NCI-H774 (cell line): ENCODE measurements at places on chromosomes 16 and 17.

- no peak for DNase-seq
These were observed 27.7 kb upstream of the CBX4 start for GRCh38 chr17:79866791-79867518.

DNA sequence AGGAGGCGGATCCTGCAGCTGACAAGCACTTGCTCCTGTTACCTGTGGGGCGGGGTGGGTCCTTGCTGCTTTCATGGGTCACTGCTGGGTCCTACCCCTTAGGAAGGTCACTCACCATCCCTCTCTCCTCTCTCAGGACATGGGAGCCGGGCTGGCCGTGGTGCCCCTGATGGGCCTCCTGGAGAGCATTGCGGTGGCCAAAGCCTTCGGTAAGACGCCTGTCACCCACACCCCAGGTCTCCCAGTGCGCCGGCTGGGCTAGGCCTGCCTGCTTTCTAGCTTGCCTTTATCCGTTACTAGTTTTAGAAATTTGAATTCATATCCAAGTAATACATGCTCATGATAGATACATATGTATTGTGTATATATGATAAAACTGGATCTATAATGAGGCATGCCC, 17.2 kb downstream of the SLC26A11 start:
- DNase-seq: no peak

DNA sequence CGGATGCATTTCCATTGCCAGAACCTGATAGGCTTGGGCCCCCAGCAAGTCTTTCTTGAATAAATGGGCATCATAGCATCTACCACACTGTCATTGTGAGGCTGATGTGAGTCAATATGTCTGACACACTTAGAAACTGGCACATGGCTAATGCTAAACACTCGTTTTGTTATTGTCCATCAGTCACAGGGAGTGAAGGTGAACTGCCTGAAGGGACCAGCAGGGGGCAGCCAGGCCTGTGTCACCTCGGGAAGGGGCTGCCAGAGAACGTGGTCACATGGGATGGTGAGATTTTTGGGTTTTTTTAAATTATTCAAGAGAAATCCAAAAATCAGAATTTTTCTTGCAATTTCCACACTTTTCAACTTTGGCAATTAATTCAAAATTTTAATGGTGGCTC, 831 bp upstream of the RCVRN start:
- no peak for DNase-seq

- no peak for DNase-seq
These were observed 130.1 kb downstream of the SOCS1 start for GRCh38 chr16:11125936-11126335.

DNA sequence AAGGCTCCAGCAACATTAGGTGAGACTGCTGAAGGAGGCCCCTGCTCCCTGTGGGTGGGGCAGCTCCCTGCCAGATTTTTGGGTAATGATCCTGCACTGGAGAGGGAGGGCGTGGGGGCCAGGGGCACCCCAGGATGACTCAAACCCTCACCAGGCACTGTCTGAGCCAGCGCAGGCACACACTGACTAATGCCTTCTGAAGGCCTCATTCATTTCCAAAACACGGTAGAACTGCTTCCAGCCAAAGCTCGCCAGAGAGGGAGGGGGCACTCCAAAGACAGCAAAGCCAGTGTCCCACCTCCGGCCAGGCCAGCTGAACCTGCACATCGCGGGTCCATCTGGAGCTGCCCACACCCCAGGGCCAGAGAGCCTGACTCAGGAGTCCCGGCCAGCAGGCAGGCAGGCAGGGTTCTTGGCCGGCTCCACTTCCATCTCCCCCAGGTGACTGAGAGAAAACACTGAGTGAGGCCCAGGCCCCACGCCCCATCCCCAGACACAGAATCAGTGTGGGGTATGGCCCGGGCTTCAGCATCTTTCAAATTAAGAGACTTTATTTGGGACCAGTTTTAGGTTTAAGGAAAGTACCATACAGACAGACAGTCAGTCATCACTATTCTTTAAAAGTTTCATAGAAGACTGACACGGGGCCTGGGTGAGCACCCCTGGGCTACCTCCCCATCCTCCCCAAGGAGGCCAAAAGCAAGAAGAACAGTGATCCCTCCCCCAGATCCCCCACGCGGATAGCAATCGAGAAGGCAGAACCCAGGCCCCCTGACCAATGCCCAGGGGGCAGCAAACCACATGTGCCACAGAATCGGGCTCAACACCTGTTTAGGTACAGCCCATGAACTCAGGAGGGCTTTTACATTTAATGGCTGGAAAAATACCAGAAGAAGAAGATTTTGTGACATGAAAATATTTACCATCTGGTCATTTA, 2.3 kb downstream of the PIEZO1 start:
- no peak for DNase-seq

DNA sequence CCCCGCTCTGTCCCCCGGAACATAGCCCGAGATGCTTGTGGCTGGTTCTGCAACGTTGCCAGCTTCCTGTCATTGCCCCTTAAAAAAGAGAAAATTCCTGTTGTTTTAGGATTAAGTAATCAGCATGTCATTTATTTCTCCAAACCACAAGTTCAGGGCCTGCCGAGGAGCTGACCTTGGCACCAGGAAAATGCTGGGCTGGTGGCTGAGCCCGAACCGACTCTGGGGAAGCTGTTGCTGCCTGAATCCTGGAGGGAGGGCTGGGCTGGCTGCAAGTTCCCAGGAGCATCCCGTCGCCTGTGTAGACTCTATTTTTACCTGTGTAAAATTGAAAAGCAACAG, 130.9 kb upstream of the FOXF1 start:
- DNase-seq: no peak

DNA sequence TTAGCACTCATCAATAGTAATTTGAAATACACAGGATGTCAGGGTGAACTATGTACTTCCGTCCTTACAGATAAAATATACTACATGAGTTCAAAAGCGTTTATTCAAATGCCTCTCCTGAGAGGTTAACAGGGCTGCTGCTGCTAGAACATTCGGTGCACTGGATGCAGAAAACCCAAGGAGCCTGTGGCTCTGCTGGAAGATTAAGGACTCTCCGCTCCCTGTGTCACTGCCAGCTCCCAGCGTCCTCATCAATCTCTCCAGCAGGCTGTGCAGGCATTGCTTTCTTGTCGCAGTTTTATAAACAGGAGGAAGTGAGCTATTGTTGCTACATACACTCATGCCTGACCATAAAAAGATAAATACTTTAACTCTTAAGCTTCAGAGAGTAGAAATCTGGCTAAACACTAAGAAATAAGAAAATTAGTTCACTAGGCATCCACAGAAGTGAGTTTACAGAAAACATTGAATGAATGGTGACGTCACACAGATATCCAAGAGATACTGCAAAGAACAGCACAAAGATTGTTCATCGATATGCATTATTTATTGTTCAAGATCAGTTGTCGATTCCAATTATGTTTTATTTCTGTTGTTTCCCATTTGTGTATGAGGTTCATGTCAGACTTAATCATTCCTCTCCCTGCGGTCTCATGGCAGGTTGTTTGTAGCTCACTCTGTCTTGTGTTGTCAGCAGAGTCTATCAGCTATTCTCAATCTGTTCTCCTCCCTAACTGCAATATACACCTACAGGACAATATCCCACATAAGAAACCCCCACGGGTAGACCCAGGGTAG, 127.9 kb upstream of the MON1B start:
- DNase-seq: no peak

GRCh38 chr16:52312716-52313115, 234.2 kb downstream of the TOX3 start:
- DNase-seq: no peak

GRCh38 chr17:17120701-17121100, 78.4 kb downstream of the MPRIP start:
- DNase-seq: no peak

- no peak for DNase-seq
These were observed 24.3 kb downstream of the TAC4 start for GRCh38 chr17:49823614-49824013.

DNA sequence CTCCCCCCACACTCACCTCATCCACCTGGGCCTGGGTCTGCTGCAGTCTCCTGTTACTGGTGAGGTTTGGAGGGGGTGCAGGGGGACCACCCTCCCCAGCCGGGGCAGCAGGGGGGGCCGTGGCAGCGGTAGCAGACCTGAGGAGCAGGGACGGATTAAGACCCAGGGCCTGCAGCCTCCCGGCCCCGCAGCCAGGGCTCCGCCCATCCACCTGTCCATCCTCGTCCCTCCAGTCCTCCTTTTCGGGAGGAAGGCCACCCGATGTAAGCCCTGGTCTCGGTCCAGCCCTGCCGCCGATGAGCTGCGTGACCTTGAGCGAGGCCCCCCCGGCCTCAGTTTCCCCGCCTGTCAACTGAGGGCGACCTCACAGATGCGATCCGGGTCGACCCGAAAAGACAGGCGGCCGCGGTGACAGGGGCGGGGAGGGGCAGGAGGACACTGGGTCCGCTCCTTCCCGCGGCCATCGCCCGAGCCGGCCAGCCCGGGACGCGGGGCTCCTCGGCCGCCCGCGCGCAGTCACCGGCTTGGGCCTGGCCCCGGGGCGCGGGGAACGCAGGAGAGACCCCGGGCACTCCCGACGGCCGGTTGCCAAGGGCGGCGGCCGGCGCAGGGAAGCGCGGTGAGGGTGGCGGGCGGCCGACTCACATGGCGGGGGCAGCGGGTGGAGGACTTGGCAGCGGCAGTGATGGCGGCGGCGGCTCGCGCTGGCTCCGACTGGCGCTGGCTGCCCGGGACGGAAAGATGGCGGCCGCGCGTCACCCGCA, at the start of gene VAMP2:
TSS of gene VAMP2 (minus strand) at position 716 of the 764 bp plus-strand sequence. CDS start at position 647, 69 bp downstream.
- peak; percentile 9 for DNase-seq

- DNase-seq: no peak
These were observed 767 bp downstream of the SYNGR2 start for GRCh38 chr17:78168903-78169793.

DNA sequence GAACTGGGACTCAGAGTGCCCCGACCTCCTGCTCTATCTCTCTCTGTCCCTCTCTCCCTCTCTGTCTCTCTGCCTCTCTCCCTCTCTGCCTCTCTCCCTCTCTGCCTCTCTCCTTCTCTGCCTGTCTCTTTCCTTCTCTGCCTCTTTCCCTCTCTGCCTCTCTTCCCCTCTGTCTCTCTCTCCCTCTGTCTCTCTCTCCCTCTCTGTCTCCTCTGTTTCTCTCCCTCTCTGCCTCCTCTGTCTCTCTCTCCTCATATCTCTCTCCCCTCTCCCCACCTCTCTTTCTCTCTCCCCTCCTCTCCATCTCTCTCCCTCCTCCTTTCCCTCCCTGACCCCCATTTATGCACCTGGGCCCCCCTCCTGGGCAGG, 32.7 kb downstream of the TNFRSF13B start:
- no peak for DNase-seq

DNA sequence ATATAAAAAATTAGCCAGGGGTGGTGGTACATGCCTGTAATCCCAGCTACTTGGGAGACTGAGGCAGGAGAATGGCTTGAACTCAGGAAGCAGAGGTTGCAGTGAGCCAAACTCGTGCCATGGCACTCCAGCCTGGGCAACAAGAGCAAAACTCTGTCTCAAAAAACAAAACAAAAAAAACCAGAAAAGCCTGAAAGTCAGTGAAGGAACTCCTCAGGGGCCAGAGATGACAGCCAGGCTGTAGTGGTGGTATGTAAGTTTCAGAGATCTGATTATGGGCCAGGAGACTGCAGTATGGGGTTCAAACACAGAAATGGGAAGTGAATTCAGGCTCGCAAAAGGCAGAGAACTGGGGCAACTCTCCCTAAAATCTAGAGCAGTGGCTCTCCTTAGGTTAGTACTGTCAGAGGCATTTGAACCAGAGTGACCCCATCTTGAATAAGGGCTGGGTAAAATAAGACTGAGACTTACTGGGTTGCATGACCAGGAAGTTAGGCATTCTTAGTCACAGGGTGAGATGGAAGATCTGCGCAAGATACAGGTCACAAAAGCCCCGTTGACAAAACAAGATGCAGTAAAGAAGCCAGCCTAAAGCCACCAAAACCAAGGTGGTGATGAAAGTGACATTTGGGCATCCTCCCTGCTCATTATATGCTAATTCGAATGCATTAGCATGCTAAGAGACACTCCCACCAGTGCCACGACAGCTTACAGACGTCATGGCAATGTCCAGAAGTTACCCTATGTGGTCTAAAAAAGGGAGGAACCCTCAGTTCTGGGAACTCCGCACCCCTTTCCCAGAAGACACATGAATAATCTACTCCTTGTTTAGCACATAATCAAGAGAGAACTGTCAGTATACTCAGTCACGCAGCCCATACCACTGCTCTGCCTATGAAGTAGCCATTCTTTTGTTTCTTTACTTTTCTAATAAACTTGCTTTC, 120.2 kb upstream of the XYLT1 start:
- DNase-seq: no peak

DNA sequence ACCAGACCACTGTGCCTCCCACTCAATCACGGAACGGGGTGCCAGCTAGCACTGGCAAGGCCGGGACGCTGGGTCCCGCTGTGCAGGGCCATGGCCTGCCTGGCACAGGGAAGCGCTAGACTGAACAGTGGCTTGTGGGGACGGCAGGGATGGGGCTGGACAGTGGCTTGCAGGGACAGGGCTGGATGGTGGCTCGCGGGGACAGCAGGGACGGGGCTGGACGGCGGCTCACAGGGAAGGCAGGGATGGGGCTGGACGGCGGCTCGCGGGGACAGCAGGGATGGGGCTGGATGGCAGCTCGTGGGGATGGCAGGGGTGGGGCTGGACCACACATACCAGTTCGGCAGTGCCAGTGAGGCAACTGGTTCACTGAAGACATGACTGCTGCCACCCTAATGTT, 32.6 kb downstream of the LMF1 start:
- no peak for DNase-seq

- DNase-seq: no peak
These were observed 11.8 kb upstream of the CHST4 start for GRCh38 chr16:71514476-71514875.

DNA sequence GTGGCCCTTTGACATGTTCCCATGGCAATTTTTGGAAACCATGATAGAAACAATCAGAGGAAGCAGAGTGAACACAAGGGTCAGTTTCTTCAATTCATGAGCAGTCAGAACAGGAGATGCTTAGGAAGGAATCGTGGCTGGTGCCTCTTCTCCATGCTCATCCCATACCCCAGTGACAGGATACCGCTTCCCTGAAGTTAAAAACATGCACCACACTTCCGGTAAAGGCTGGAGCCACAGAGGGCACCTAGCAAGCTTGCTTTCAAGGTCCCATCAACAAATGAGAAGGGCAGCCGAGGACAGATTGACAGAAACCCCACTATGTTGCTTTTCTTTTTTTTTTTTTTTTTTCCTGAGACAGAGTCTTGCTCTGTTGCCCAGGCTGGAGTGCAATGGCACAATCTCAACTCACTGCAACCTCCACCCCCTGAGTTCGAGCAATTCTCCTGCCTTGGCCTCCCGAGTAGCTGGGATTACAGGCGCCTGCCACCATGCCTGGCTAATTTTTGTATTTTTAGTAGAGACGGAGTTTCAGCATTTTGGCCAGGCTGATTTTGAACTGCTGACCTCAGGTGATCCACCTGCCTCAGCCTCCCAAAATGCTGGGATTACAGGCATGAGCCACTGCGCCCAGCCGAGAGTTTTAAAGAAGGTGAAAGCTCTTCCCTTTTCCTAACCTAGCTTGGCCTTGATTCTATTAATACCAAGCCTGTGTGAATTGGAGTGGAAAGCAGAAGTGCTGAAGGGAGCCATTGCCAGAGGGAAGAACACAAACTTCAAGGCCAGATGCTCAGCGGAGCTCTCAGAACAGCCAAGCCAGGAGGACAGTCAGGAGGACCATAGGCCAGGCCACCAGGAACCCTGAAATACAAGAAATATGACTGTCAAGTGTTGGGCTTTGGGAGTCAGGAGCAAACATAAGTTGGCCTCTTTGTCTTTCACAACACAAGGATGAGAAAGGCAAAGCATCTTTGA, 16.6 kb downstream of the GP2 start:
- no peak for DNase-seq
